ENCODE measurements at places on chromosomes 6 and 20. TPM values are rescaled to one million over a fixed set of nuclear protein-coding genes. Genes with fewer than 3 reads are reported as not detected.

Gene UNC5CL
- total RNA-seq = 1.8 TPM

Gene CALHM4
- not detected for total RNA-seq

- DNase-seq = no peak
These were observed 274.9 kb downstream of the CDH26 start for GRCh38 chr20:60233018-60233630.

- no peak for DNase-seq
These were observed 70.7 kb downstream of the RALGAPA2 start for GRCh38 chr20:20641783-20642182.

- no peak for DNase-seq
These were observed 125.3 kb downstream of the PDSS2 start for GRCh38 chr6:107334026-107334425.

Measured in breast epithelium (tissue), 4 donors.